Hematopoietic multipotent progenitor cell treated with erythropoietin and hydrocortisone succinate and interleukin-3 and kit ligand, for 6 days (in vitro differentiated cells): ENCODE measurements at places on chromosomes 3 and 15.

DNA sequence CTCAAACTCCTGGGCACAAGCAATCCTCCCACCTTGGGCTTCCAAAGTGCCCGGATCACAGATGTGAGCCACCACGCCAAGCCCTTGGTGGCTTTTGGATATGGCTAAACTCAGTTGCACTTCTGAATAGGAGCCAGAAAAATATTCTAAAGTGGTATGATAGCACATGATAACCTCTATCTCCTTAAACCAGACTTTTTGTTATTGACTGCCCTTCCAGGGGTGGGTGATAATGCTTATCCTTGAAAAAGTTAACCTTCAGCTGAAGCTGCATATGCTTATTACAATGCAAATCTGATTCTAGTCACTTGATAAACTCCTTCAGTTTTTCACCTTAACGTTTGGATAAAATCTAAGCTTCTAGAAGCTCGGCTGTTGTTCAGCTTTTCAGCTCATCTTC, 6.3 kb downstream of the CCNB2 start:
- peak; percentile 79 for DNase-seq

DNA sequence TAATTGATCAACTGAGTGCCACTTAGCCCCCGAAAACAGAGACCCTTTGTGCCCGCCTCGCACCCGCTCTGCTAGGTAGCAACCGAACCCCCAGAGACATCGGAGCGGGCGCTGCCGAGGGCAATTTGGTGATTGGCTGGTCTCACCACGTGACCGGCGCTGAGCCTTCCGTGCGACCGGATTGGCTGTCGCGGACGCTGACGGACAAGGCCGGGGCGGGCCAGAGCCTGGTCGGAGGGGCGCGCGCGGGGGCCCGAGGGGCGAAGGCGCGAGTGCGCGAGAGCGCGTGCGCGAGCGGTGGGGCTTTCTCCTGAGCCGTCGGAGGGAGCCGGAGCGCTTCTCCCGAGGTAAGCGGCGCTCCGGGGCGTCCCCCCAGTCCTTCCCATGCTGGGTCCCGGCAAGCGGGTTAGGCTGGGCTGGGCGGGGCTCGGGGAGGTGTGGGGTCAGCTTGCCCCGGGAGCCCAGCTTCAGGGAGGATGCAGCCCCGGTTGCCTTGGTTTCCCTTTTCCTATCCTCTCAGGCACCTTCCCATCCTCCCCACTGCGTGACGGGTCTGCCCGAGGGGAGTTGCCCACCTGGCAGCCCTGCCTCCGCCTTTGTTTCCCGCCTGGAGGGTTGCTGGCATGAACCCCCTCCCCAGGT, at the start of gene TMEM108:
Gene TMEM108, plus strand, starts transcription at position 303 of the 642 bp plus-strand sequence.
- DNase-seq: peak; percentile 66

GRCh38 chr3:52385157-52385556, 59.7 kb downstream of the SEMA3G start:
- DNase-seq: peak; percentile 75

DNA sequence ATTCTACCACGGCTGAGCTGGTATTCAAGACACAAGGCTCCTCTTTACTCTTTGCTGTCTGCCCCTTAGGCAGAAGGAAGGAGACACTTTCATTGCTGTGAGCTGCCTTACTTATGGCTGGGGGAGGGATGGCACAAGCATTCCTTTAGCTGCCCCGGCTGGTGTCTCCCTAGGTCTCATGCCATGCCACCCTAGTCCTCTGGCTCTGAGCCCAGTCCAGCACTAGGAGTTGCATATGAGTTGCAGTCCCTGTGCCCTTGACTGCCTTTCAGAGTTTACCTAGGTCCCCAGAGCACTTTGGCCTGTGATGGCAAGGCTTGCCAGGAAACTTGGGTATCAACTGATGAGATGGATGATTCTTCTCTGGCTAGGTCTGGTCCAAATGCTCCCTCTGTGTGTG, 296.4 kb downstream of the RBMS3 start:
- no peak for DNase-seq

GRCh38 chr3:68743521-68743920, 188.8 kb downstream of the TAFA4 start:
- peak; percentile 32 for DNase-seq

- DNase-seq: no peak
Observed at GRCh38 chr3:149245738-149246451, 24.3 kb upstream of the CP start.

- no peak for DNase-seq
Observed at GRCh38 chr3:65532215-65532614, 506.5 kb downstream of the MAGI1 start.

GRCh38 chr3:105938101-105938500, 69.3 kb upstream of the CBLB start:
- no peak for DNase-seq

DNA sequence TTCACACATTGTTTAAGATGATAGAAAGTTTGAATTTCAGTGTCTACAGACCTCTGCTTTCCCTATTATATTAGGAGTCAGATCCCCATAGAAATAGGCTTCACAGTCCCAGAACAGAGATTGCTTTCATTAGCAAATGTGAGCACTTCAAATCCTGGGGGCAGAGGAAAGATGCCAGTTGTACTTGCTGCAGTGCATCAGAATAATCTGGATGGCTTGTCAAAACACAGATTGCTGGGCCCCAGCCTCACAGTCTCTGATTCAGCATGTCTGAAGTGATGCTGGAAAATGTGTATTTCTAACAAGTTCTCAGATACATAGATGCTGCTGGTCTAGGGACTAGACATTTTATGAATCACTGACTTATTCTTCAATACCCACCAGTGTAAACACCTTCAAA, 375.2 kb downstream of the FGF12 start:
- no peak for DNase-seq
